ENCODE measurements at places on chromosomes 4 and X.

GRCh38 chr4:165194368-165194767, 13.0 kb upstream of the KLHL2 start:
- no peak for DNase-seq

- no peak for DNase-seq
Observed at GRCh38 chr4:54367059-54367458, 138.0 kb downstream of the PDGFRA start.

DNA sequence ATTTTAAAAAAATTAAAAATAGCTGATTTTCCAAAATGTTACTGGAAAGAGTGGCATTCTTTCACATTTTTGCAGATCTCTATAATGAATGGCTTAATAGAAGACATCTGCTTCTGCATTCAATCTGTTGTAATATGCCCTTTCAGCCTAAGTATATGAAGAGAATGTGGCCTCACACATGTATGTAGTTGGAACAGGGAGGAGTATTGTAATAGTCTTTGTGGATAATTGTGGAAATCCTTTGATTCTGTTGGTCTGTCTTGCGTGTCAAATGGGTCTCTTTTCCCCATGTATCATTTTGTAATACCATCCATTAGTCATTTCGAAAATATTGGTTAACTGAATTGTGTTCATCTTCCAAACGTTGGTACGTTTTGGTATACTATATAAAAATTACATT, 11.6 kb downstream of the TXLNG start:
- no peak for DNase-seq

DNA sequence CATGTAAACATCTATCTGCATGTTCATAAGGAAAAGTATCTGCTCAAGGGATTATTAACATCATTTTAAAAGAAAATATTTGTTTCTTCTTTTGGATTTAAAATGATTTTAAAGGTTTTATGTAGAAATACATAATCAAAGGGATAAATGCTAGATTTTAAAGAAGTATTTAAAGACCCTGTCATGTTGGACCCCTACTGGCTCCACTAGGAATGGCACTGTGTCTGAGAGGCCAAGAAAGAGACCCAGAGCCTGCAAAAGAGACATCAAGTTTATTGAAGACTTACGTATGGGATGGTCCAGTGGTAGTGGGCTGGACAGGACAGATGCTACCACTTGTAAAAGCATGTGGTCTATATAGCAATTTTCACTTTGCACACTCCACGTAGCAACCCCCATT, 78.7 kb upstream of the PCDH18 start:
- no peak for DNase-seq

- no peak for DNase-seq
Observed at GRCh38 chr4:147378780-147379179, 102.1 kb upstream of the EDNRA start.

GRCh38 chr4:112327965-112328733, 31.0 kb downstream of the ALPK1 start:
- DNase-seq = no peak

DNA sequence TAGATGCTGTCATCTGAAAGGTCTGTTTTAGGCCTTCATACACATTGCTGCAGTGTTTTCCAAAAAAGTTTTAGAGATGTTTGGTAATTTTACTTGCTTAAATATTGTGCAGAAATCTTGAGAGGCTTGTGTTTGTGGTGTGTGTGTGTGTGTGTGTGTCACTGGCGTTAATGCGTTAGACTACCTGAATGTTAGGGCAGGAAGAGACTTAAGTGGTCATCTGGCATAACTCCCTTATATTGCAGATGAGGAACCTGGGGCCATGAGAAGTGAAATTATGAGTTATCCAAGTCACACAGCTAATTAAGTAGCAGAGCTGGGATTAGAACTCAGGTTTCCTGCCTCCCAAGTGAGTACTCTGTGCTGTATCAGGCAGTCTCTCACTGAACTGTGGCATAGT, 1.4 kb downstream of the LSM6 start:
- no peak for DNase-seq

GRCh38 chr4:85828027-85828890, 353.3 kb downstream of the ARHGAP24 start:
- no peak for DNase-seq

DNA sequence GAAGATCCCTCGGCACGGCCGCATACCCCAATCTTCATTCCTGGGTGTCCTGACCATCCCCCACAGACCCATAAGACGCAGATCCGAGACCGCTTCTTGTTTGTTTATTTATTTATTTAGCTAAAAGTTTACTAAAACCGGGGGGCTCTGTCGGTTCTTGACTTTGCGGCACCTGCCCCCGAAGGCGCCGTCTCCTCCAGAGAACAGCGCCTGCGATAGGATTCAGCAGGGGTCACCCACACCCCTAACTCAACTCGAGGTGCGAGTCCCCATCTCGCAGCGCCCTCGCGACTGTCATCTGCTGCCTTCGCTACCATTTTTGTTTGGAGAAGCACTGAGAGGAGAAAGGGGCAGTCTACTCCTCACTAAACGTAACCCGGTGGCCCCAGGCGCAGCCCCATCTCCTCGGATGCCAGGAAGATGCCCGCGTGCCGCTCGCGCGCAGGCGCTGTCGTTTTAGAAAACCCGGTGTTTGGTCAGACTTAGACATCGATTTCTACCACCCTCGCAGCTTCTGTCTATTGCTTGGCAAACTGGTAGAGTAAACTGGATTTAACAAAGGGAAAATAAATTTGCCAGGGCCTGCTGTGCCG, 18.9 kb upstream of the GPR101 start:
- DNase-seq = peak; percentile 0

- no peak for DNase-seq
Observed at GRCh38 chr4:46249516-46249915, 125.7 kb upstream of the GABRG1 start.

- no peak for DNase-seq
Observed at GRCh38 chr4:105389167-105389566, 84.7 kb downstream of the PPA2 start.

DNA sequence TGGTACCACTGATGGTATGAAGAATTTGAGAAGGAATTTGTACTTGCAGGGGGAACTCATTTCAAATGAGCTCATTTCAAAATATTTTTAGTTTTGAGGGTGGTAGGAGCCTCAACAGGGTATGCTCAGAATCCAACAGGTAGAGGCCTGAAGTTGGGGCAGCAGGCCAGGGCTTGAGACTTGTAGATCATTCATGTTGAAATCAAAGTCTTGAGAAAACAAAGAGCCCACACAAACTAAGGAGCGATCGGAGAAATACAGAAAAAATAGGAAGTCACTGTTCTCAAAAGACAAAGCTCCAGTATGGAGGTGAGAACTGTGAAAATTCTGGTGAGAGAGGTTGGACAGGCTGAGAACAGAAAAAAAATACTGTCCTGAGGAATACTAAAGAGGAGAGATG, 979 bp upstream of the SLC9A6 start:
- DNase-seq = no peak

DNA sequence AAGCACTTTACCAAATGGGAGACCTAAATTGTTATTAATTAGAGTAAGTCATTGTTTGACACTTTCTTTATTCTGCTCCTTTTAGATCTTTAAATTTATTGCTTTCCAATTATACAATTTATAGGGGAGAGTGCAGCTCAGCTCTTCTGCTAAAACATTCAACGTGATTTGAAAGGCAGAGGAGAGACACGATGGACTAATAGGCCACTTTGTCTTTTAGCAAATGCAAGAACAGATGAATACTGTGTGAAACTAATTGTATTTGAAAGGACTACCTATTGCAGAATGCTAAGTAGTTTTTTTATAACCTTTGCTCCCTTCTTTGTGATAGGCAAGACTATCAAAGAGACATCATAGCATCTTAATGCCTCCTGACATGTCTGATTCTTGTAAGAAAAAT, 320.4 kb upstream of the KLF3 start:
- no peak for DNase-seq

GRCh38 chrX:68659786-68660185, 12.3 kb downstream of the STARD8 start:
- DNase-seq = no peak

DNA sequence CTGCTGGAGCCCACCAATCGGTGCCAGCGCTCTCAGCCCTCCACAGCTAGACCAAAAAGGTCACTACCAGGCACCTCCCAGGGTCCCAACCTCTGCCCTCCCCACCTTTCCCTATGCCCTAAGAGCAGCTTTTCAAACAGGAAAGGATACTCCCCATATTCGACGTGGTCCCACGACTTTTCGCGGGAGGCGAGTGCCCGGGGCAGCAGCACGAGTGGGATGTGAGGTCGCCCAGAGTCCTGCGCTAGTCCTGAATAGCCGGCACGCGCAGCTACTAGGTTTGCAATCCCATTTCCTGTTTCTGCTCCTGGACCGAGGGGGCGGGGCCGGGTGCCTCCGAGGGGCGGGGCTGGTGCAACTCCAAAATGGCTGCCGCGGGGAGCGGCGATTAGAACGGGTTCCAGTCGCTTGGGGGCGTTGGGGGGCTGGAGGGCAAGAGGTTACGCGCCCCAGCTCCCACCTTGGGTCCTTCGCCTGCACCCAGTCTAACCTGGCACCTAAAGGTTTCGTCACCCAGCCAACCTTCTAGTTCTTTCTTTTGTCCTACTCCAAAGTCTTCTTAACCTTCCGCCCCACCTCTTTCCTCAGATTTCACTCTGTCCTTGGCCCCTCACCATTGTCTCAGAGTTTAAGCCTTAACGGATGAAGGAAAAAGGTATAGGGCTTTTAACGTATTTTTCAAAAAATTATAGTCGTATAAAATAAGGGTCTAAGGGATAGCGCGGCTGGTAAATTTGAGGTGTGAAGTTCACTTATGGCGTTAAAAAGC, 85.0 kb upstream of the TENT5D start:
- no peak for DNase-seq

DNA sequence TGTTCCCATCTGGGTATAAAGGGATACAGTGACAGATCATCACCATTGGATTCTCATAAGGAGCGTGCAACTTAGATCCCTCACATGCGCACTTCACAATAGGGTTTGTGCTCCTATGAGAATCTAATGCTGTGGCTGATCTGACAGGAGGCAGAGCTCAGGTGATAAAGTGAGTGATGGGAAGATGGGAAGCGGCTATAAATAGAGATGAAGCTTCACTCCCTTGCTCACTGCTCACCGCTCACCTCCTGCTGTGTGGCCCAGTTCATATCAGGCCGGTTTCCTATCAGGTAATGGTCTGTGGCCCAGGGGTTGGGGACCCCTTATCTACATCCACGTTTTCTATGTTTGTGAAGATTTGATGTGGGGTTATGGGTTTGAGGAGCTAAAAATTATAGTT, 43.7 kb downstream of the FAT4 start:
- DNase-seq = no peak

GRCh38 chr4:106450249-106450648, 81.7 kb upstream of the GIMD1 start:
- DNase-seq = no peak

GRCh38 chrX:28920153-28920943, 333.1 kb downstream of the IL1RAPL1 start:
- no peak for DNase-seq

GRCh38 chrX:108091878-108092291, 307 bp downstream of the ATG4A start:
- DNase-seq = no peak

GRCh38 chrX:134642386-134642785, 15.9 kb downstream of the PLAC1 start:
- no peak for DNase-seq

DNA sequence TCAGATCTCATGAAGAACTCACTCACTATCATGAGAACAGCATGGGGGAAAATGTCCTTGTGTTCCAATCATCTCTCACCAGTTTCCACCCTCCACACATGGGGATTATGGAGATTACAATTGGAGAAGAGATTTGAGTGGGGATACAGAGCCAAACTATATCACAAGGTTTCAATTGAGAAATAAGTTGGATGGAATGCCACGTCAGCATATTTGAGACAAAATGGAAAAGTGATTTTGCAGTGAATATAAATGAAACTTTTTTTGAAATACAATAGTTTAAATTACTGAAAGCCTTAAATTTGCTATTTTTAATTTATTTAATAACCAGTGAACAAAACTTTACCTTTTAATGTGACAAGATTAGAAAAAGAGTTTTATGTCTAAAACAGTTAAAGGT, 494.1 kb downstream of the PRR32 start:
- no peak for DNase-seq

Data from effector CD8-positive, alpha-beta T cell (primary cell).